Cortex of kidney (tissue), 1 donor: ENCODE measurements at places on chromosomes 11 and 22.

- no peak for DNase-seq
Observed at GRCh38 chr11:121318848-121319834, 26.6 kb downstream of the SC5D start.

DNA sequence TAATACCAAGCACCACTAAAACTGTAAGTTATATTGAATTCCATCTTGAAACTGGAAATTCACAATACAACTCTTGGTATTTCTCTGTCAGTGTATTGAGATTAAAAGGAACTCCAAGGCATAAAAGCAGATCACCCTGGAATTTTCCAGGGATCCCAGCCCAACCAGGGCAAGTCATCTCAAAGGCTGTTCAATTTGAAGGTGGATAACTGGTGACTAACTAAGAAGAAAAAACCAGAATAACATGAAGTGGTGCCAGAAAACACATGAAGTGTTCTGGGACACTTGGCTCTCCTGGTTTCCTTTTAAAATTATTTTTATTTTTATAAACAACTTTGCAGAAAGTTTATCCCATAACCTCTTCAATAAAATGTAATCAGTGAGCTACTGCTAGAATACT lies 7.8 kb upstream of the BMAL1 start:
- DNase-seq, result no peak

DNA sequence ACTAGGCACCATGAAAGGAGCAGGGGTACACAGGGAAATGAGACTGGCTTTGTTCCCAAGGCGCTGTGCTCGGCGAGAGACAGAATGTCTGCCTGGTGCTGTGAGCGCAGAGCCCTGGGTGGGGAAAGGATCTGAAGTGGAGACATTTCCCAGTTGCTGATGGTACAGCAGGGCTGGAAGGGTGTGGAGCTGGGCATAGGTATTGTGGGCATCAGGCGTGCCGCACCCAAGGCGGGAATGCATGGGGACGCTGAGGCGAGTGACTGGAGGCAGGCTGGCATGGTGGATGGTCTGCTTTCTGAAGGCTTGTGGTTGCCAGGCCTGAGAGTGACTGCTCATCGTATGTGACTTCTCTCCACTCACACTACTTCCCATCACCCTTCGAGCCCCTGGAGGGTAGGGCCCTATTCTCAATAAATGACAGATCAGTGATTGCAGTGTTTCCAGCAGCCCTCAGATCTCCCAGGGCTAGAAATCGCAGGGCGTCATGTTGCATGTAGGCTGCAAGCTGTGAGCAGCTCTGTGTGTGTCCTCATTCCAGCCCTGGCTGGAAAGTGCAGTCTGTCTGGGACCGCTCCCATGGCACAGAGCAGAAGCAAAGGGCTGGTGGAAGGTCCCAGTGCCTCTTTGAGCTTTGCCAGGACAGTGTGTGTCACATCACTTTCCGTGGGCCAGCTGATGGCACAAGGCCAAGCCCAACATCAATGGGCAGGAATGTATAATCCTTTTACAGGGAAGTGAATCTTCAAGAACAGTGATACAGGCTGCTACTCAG lies 67.7 kb downstream of the TBC1D22A start:
- DNase-seq, result no peak

DNA sequence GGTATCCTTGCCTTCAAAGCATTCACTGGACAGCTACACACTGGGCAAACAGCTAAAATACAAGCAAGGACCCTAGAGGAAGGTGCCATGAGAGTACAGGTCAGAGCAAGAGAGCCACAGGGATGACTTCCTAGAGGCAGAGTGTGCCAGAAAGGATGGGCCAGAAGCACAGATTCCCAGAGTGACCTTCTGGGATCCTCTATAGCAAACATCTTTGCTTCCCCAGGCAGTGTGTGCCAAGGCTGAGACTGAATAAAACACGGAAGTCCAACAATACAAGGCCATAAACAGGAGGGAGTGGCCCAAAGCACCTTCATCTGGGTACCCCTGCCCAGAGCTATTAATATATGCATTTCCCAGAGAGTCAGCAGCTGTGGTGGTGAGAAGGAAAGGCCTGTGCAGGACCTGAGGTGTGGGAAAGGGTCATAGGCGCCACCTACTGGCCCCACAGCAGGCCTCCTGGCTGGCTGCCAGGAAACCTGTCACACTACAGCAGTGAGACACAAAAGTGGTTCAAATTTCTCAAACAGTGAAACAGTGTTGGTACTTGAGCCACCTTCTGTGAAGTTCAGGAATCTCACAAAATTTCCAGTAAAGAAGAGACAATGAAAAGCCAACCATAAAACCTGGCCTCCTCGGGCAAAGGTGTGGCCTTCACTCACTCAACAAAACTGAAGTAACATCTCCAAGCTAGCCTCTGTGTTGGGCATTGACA lies 20.3 kb downstream of the CLPB start:
- no peak for DNase-seq

- DNase-seq, result no peak
Observed at GRCh38 chr22:19853058-19853878, 1.4 kb downstream of the GNB1L start.

DNA sequence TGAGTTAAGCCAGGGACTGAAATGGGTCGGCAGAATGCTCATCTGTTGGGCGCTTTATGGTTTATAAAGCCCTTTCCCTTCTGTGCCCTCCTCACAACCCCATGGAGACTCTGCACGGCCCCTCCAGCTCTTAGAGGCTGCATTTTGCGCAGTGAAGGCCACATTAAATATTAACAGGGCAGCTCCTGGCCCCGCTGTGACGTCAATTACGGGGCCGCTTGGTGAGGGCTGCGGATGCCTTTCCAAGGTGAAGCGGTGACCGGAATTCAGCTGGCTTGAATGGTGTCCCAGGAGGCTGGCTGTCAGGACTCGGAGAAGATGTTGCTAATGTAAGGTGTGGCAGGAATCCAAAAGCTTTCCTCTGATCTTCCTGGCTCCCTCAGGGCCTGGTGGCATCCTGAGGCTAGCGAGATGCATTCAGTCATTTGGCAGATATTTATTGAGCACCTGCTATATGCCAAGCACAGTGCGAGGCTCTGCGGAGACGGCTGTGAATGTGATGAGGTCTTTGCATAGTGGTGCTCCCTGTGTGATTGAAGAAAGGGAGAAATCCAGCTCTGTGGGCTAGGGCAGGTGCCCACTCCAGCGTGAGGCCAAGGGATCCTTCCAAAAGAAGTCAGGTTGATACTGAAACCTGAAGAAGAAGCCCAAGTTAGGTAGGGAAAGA lies 10.4 kb upstream of the YWHAH start:
- no peak for DNase-seq

DNA sequence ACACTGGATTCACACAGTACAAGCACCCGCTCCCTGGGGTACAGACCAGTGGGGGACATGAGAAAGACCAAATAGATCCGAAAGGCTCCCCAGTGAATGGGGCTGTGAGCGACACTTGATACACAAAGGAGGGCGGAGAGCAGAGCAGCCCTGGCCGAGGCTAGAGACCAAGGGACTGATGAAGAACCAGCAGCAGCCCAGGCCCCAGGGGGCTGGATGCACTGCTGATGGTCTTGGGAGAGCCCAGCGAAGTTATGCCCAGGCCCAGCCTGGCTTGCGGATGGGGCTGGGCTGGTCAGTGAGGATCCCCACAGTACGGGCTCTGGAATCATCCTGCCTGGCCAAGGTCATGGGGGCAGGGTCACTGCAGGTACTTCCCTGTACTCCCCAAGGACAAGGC lies 23.2 kb downstream of the ARHGAP1 start:
- DNase-seq, result no peak

DNA sequence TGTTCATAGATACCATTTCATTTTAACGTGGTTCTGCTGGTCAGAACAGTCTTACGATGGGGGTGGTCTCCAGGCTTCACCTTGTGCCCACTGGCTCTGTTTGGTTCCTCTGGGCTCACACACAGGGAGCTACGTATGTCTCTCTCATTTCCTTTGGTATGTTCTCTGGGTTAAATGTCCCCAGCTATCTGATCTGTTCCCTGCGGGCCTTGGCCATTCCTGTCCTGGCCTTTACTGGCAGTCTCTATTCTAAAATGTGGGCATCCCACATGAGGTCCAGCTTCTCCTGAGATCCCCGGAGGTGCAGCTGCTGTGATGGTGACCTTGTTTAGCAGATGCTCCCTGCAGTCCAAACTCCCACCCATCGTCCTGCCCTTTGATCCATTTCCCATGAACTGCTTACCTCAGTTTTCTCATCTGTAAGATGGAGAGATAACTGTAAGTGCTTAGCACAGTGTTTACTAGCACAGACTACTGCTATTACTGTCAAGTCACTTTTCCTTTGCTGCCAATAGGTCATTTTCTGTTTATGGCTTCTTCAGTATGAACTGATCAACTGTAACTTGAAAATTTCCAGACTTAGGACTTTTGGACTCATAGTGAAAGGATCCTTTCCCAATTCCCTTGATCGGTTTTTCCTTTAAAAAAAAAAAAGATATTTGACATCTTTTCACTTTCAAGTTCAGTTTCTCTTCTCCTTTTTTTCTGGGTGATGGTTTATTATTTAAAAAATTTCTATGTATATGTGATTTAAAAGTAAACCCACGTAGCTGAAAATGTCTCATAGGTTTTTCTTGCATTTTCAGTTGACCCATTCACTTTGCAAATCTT lies 92.9 kb downstream of the PTPRJ start:
- no peak for DNase-seq

GRCh38 chr22:30223303-30223702 lies 23.3 kb downstream of the LIF start:
- DNase-seq, result no peak

- no peak for DNase-seq
Observed at GRCh38 chr11:36564376-36565030, 3.3 kb upstream of the RAG1 start.

GRCh38 chr11:35916270-35916669 lies 27.6 kb upstream of the LDLRAD3 start:
- no peak for DNase-seq

GRCh38 chr11:116424615-116425261 lies 348.0 kb downstream of the BUD13 start:
- no peak for DNase-seq

GRCh38 chr11:77412814-77413213 lies 61.1 kb downstream of the PAK1 start:
- DNase-seq, result no peak

DNA sequence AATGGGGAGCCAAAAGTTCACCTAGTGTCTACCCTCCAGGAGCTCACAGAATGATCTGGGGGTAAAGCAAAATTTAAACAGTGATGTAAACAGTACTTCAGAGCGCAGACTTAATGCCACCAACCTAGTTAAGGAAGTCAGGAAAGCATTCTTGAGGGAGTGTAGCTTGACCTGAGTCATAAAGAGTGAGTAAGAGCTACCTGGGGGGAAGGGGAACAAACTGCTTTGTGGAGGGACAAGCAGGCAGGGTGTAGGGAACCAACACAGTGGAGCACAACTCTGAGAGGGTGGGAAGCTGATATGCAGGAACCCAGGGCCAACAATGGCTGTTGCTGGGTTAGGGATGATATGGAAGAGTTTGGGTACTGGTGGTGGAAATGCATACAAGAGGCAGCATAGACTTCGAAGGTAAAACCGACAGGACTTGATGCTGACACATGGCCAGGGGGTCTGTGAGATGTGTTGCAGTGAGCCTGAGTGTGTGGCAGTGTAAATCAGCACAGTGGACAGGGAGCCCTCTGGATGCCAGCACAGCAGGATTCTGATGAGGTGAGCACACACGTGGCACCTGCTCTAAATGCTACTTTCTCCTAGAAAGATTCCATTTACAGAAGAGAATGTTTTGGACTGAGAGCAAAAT lies 58.3 kb upstream of the CYP2D6 start:
- DNase-seq, result no peak

DNA sequence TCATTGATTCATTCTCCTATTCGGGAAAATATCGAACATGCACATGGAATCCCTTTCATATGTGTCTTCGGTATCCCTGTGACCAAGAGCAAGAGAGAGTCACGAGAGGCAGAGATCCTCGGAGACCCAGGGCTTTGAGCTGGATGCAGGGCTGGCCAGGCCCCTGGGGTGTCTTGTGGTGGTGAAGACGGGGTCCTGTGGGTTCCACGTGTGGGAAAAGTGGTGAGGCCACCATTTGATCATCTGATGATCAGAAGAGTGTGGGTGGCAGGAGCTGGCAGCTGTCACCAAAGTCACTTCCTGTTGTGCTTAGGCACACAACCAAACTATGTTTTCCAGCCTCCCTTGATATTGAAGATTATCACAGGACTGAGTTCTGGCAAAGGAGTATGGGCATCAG lies 94.0 kb downstream of the BRD1 start:
- DNase-seq, result no peak
